CD4-positive, CD25-positive, alpha-beta regulatory T cell (primary cell): ENCODE measurements at places on chromosomes 12 and 14. TPM values are rescaled to one million over a fixed set of nuclear protein-coding genes. Genes with fewer than 3 reads are reported as not detected.

Gene BIN2
- 273 TPM for total RNA-seq

Gene ANO2
- total RNA-seq: 0.10 TPM

- H3K4me1 ChIP-seq: peaks cover 97% of the 10 kb centered on the region
- peak; percentile 65 for DNase-seq
- H3K27me3 ChIP-seq: no peaks in the 10 kb centered on the region
- peak overlapping the region; percentile 88 for H3K4me3 ChIP-seq
- H3K36me3 ChIP-seq: peaks cover 11% of the 10 kb centered on the region
Measured at GRCh38 chr14:91399868-91400640, 17.6 kb downstream of the CCDC88C start.

Gene LRTM2
- not detected for total RNA-seq

GRCh38 chr12:77477907-77478533, 352.7 kb upstream of the NAV3 start:
- no peaks in the 10 kb centered on the region for H3K4me1 ChIP-seq
- H3K27me3 ChIP-seq: no peaks in the 10 kb centered on the region
- H3K4me3 ChIP-seq: no peak overlapping the region

DNA sequence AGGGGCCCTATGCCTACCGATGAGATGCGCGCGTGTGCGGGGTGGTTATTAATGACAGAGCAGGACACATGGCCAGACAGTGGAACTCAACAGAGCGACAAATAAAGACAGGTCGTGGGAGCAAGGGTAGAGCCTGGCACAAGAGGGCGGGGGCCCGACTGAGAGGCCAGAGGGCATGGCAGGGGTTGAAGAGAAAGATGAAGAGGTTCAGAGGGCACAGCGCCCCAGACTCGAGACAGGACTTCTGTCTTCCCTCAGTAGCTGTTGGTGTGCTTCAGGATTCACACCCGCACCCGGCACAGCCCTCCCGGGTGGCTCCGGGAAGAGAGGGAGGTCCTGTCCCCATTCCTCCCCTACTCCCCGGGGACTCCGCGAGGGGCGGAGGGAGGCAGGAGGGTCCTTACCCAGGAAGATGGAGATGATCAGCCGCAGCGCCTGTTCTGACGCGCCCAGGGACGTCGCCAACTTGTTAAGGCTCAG, 366 bp downstream of the LPCAT3 start:
- peaks cover 17% of the 10 kb centered on the region for H3K4me1 ChIP-seq
- peak overlapping the region; percentile 70 for H3K4me3 ChIP-seq
- no peak for DNase-seq
- H3K27ac ChIP-seq: peak overlapping the region; percentile 92
- peaks cover 4% of the 10 kb centered on the region for H3K36me3 ChIP-seq
- H3K27me3 ChIP-seq: no peaks in the 10 kb centered on the region

DNA sequence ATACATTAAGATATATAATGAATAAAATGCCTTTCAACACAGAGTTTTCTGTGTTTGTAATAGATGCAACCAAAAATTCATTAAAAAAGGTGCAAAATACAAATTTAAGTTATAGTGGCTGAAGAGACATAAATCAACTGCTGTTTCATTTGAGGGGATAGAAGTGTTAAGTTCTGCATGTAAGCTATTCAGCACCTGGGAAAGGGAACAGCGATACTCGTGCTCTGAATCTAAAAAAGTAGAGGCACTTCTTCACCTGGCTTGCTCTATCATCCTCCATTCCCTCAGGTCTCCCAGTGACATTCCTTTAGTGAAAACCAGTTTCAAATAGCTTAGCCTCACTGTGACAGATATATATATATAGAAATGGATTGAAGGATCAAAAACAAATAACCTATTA, 222.6 kb downstream of the ACSS3 start:
- H3K4me3 ChIP-seq: no peak overlapping the region
- H3K27ac ChIP-seq: no peak overlapping the region

Gene SLC8A3
- total RNA-seq: 0.37 TPM

GRCh38 chr14:42750771-42751170, 1144.1 kb downstream of the LRFN5 start:
- no peaks in the 10 kb centered on the region for H3K4me1 ChIP-seq
- no peaks in the 10 kb centered on the region for H3K27me3 ChIP-seq
- no peaks in the 10 kb centered on the region for H3K36me3 ChIP-seq

Gene TBK1
- 24.3 TPM for total RNA-seq

GRCh38 chr14:64760146-64760755, 56.0 kb downstream of the PLEKHG3 start:
- no peak overlapping the region for H3K27ac ChIP-seq
- H3K27me3 ChIP-seq: no peaks in the 10 kb centered on the region
- DNase-seq: peak; percentile 61
